ENCODE measurements at places on chromosomes 7 and 10. TPM values are rescaled to one million over a fixed set of nuclear protein-coding genes. Genes with fewer than 3 reads are reported as not detected.

The PLEKHS1 gene
- not detected for polyA plus RNA-seq

The TMEM236 gene
- not detected for polyA plus RNA-seq

The C7orf57 gene
- not detected for polyA plus RNA-seq

The DEPP1 gene
- polyA plus RNA-seq = not detected

The TMEM176B gene
- 2.4 TPM for polyA plus RNA-seq

The HOXA11 gene
- not detected for polyA plus RNA-seq

The SUGCT gene
- 1.3 TPM for polyA plus RNA-seq

The AGAP5 gene
- 0.99 TPM for polyA plus RNA-seq

The SPDYE2 gene
- 1.2 TPM for polyA plus RNA-seq

The GARIN1A gene
- 0.10 TPM for polyA plus RNA-seq

The CYCS gene
- 142 TPM for polyA plus RNA-seq

The TLL2 gene
- 0.41 TPM for polyA plus RNA-seq

The NUTM2B gene
- polyA plus RNA-seq = 0.21 TPM

The OPN4 gene
- polyA plus RNA-seq = not detected

The KCP gene
- 0.26 TPM for polyA plus RNA-seq

The ANK3 gene
- 19.5 TPM for polyA plus RNA-seq

The NXPH1 gene
- not detected for polyA plus RNA-seq

The NAT16 gene
- not detected for polyA plus RNA-seq

The CHRM2 gene
- polyA plus RNA-seq = not detected
